Spleen (tissue), 13 donors: ENCODE measurements at places on chromosomes 3 and 15. TPM values are rescaled to one million over a fixed set of nuclear protein-coding genes. Genes with fewer than 3 reads are reported as not detected.

GRCh38 chr3:14636496-14637087 is 15.0 kb upstream of the CCDC174 start:
- no peak for DNase-seq

DNA sequence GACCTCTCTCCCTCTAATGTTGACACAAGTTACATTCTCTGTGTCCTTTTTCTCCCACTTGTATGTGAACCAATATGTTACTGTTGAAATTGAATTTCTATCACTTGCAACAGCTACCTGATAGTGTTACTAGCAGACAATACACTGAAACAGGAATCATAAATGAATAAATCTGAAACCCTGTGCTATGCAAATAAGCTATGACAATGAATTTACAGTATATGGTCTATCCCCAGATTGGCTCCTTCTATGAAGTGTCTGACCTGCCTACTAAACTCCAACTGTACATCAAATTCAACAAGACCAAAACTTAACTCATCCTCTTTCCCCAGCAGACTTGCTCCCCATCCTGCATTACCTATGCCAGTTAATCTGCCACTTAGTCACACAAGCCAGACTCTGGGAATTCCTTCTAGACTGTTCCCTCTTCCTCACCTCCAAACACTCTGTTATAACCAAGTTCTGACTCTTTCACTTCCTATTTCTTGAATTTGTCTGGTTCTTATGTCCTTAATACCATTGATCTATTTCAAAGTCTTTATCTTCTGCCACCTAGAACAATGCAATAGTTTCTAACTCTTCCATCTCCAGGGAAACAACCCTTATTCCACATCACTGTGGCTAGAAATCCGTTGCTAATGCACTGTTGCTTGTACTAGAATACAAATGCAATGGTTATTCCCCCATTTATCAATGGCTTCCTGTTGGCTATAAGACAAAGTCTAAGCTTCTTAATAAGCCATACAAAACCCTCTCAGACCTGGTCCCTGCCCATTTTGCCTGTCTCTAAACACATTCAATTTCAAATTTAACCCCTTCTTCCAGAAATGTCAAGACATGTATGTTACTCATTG is 13.4 kb upstream of the ZNF639 start:
- DNase-seq, result no peak

DNA sequence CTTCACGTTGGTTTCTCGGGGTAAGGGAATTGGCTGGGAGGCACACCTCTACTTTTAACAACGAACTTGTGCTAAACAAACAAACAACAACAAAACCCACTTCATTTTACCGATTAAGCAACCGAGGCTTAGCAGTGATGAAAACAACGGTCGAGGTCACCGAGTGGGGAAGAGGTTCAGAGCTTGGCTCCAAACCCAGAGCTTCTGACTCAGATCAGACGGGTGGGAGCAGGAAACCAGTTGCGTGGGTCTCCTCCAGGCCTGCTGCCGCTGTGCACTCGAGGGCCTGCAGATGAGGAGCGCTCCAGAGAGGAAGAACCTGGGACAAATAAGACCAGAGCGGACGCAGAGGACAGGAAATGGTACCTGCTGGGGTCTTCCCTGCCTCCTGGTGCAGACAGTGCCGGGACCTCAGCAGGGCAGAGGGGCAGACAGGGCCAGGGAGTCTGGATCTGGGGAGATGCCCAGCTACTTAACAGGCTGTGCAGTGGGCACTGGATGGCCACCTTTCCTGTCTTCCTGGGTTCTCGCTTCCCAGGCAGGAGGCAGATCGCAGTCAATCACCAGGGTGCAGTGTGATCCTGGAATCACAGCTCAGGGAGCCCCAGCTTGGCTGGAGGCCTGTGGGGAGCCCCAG is 99.0 kb upstream of the MEF2A start:
- no peak for DNase-seq

GRCh38 chr3:72444656-72445223 is 403.5 kb downstream of the SHQ1 start:
- no peak for DNase-seq

DNA sequence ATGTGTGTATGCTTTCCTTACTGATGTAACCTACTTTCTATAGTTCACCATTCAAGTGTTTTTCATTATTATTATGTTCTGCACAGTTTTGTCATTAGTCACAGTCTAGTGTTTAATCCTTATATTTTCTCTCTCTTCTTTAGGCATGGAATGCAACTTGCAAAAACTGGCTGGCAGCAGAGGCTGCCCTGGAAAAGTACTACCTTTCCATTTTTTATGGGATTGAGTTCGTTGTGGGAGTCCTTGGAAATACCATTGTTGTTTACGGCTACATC is 6.9 kb downstream of the SUCNR1 start:
- no peak for DNase-seq

DNA sequence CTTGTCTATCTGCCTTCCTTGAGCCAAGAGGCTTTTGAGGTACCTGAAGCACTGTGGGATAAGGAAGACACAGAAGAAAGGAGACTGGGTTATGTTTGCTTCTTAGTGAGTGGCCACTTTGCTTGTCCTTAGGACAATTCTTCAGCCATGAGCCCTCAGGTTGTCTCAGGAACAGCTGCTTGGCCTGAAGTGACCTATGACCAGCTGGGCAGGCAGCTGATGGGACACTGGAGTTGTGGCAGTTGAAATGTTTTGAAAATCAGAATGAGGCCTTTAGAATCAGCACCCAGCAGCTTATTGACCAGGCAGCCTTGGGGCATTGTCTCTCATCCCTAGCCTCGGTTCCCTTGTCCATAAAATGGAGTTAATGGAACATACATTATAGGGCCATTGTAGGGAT is 37.0 kb downstream of the RBP2 start:
- DNase-seq, result no peak

- DNase-seq, result no peak
Observed at GRCh38 chr3:112845772-112846171, 892 bp downstream of the CD200R1L start.

DNA sequence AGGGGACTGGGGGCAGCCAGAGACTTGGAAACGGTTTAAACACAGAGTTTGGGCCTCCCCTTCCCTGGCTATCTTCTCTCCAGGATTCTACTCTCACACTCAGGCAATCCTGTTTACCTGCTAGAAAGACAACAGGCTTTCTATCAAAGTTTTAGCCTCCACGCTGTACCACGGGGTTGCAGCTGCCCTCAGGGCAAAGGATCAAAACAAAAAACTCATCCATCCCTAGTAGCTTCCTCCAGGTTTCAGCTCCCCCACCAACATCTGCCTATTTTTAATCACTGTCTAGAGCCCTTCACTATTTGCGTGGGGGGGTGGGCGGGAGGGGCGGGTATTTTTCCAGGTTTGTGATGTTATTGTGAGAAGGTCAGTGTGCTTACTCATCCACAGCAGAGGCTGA is 286.8 kb upstream of the TRIM42 start:
- no peak for DNase-seq

GRCh38 chr3:134832585-134832984 is 37.5 kb downstream of the EPHB1 start:
- DNase-seq, result no peak

DNA sequence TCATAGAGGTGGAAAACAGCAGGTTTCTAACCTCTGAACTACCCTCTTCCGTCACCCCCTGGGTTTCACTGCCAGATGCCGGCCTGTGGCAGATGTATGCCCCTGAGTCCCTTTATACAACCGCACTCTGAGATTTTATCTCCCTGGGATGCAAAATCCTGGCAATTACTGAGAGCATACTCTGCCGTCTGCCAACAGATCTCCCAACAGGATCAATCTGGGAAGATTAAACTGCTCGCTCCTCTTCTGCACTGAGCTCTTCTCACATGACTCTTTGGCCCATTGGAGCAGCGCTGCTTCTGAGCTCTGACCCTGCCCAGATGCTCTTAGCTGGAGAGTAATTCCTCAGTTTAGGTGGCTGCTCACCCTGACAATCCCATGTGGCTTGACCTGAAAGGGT is 133.2 kb downstream of the LIPC start:
- DNase-seq, result no peak

DNA sequence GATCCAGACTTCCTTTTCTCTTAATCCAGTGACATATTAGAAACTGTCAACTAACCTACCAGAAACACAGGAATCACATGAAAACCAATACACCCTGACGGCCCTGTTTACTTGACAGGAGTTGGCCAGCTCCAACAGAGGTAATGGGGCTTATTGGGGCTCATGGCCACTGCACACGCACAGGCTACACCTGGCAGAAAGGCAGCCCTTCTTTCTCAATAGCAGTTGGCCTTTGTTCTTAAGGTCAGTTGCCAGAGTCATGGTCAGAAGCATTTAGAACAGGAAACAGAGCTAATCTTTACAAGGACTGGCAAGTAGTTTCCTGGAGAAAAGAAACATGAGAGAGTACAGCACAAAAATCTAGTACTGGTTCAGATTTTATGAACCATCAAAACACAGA is 181.8 kb downstream of the MAGI1 start:
- no peak for DNase-seq

- no peak for DNase-seq
Observed at GRCh38 chr15:55255714-55256113, 33.9 kb downstream of the RAB27A start.

DNA sequence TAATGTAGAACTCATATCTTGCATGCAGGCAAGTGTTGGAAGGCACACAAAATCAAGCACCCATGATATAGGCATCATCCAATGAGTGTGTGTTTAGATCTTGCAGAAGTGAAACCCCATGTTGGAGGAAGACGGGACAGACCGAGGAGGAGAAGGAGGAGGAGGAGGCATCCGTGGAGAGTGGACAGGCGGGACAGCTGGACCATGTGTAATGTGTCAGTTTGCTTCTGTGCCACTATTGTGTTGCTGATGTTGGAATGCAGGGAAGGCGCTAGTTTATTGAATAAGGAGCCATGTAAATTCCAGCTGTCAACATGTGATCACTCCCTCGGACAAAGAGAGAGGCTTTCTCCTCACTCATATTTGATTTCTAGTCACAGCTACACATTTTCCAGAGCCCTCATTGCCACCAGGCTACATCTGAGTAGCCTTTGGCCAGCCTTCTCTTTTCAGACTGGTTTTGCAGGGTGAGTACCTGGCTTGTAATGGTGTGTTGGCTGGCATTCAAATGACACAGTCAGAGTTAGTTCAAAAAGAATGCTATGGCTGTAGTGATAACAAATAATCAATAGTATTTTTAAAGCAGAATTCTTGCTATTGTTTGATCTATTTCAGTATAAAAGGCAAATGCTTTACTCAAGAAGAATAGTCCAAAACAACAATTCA is 1037.6 kb upstream of the NR2F2 start:
- DNase-seq, result no peak

- no peak for DNase-seq
Observed at GRCh38 chr3:140568131-140568530, 109.7 kb upstream of the TRIM42 start.

DNA sequence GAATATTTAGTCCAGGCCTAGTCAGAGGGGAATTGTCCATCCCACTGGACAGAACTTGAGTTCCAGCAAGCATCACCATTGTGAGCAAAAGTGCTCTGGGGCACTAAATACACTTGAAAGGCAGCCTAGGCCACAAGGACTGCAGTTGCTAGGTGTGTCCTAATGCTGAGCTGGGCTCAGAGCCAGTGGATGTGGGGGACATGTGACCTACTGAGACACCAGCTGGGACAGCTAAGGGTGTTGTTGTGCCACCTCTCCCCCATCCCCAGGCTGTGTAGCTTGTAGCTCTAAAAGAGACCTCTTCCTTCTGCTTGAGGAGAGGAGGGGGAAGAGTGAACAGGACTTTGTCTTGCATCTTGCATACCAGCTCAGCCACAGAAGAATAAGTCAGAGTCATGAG is 120.9 kb downstream of the DTWD1 start:
- no peak for DNase-seq

GRCh38 chr3:11289864-11290263 is 17.7 kb downstream of the ATG7 start:
- DNase-seq, result no peak

GRCh38 chr3:193865339-193865738 is 270.6 kb upstream of the HES1 start:
- no peak for DNase-seq

DNA sequence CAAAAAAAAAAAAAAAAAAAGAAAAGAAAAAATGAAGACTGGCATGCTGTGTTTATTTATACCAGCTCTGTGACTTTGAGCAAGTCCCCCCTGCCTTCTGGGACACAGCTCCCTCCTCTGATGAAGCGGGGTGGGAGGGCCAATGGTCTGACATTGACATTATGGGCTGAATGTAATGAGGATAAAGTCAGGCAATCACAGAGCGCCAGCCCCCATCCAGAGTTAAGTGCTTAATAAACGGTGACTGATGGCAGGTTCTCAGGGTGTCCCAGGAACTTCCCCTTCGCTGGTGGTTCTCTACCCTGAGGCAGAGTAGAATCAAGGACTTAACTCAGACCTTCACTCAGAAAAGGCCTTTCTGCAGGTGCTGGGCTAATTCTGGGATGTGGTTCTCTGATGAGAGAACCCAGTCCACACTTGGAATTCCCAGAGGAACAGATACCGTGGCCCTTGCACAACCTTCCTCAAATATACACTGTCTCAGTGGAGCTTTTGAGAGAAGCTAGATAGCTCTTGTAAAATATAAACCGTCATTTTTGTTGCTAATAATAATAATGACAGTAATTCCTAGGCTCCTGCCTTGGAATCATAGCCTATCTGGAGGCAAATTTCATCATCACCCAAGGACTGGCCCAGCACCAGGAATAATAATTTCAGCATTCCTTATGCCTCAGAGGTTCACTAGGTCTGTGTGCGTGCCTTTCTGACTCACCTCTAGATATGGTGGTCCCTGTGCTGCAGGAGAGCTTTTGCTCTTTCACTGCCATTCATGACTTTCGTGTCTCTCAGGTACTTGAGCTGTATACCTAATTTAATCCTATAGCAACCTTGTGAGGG is 115.8 kb downstream of the RPLP1 start:
- DNase-seq, result no peak

GRCh38 chr3:177932346-177932745 is 603.9 kb upstream of the KCNMB2 start:
- no peak for DNase-seq

GRCh38 chr3:48689384-48689783 is 3.7 kb upstream of the NCKIPSD start:
- no peak for DNase-seq

- no peak for DNase-seq
Observed at GRCh38 chr3:128578346-128578745, 72.3 kb downstream of the RPN1 start.

The SLC28A2 gene
- not detected for total RNA-seq

The A4GNT gene
- total RNA-seq, result not detected

The MEGF11 gene
- not detected for total RNA-seq

The SRGAP3 gene
- total RNA-seq, result 10.3 TPM

The SLC15A2 gene
- total RNA-seq, result 10.1 TPM

The MCF2L2 gene
- total RNA-seq, result 18.0 TPM

The RAB27A gene
- 33.4 TPM for total RNA-seq
